ENCODE measurements at places on chromosomes 2 and 18. TPM values are rescaled to one million over a fixed set of nuclear protein-coding genes. Genes with fewer than 3 reads are reported as not detected.

- no peak for DNase-seq
Measured at GRCh38 chr2:99398303-99398702, 61.1 kb downstream of the EIF5B start.

FAP gene
- 96.7 TPM for polyA plus RNA-seq

CCBE1 gene
- polyA plus RNA-seq, result 5.0 TPM

DNA sequence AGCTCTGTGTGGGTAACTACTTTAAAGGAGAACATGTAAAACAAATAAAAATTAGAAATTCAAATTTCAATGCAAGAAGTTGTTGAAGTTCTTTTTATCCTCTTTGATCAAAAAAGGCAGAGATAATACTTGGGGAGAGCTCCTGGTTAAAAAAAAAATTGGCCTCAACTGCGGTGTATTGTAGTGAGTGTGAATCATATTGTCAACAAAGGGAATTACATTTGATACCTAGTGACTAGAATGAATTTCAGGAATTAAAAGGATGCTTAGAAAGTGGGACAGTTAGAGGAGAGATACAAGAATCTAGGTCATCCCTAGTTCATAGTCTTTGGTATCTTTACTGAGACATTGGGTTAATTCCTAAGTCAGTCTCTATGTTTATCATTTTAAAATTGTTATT, 473.0 kb downstream of the CCDC85A start:
- DNase-seq, result no peak

DNA sequence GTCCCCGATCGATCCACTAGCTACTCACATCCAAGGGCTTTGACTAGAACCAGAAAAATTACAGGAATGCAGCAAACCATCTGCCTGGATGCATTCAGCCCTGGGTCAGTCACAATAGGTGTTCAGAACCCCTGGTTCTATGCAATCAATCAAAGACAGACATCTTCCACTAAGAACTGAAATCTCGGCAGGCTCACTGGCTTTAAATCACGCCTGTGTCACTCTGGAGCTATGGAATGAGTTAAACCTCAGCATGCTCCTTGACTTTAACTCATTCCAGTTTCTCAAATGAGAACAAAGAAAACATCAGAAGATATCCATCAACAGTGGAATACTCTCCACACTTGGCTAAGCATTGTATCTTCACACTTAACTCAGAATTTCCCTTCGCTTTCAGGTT, 68.1 kb upstream of the SPTBN1 start:
- no peak for DNase-seq

GRCh38 chr2:128162266-128162665, 71.3 kb downstream of the UGGT1 start:
- DNase-seq, result no peak

DNA sequence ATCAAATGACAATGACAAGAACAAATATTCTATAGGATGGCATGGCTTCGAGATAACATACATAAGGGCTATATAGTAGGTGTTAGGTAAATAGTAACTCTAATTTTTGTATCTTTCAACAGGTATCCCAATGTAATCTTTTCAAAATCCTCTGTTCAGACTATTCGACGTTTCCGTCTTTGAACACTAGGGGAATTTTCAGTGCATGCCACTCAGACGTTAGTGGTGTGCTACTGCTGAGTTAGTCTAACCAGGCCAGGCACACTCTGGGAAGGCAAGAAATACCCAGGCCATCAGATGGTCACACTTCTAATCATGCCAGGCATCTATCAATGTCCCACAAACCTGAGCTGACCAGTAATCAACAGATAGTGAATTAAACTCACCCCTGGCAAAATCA, 14.6 kb upstream of the CREG2 start:
- DNase-seq, result no peak

DNA sequence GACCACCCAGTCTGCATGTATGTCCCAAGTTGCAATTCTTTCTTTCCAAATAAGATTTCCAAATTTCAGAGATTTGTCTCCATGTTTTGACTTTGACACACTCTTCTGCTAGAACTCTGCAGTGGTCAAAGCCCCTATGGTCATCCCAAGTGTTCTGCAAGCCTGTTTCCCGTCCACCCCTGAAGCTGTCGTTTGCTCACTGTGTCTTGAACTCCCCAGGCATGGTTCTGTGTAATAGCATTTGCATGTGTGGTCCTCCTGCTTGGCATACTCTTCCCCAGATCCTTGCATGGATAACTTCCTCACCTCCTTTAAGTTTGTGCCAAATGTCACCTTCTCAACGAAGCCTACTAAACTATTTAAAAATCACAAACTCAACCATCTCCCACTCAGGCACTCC, 3.9 kb upstream of the MTLN start:
- DNase-seq, result no peak

DNA sequence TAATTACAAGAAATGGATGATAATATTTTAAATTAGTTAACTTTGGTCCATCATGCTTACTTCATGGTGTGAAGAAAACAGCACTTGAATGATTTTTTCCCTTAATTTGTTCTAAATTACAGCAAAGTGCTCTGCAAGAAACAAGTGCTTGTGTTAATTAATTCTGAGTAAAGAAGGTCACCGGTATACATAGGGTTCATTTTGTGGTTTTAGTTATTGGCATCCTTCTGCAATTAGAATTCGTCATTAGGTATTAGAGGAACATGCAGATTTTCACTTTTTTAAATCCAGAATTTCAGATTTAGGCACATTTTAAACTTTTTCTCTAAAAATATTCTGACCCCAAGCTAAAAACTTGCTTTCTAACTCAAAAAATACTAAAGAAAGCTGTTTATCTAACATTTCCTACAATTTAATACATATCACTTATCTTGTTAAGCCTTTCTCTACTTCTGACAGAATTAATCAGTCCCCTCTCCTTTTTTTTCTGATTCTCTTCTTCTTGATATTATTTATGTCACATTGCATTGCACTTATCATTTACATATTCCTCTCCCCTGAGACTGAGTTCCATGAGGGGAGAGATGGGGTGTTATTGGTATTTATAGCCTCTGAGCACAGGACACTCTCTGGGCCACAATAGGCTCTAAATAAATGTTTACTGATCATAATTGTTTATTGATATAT, 129.2 kb downstream of the PLA2R1 start:
- no peak for DNase-seq

DNA sequence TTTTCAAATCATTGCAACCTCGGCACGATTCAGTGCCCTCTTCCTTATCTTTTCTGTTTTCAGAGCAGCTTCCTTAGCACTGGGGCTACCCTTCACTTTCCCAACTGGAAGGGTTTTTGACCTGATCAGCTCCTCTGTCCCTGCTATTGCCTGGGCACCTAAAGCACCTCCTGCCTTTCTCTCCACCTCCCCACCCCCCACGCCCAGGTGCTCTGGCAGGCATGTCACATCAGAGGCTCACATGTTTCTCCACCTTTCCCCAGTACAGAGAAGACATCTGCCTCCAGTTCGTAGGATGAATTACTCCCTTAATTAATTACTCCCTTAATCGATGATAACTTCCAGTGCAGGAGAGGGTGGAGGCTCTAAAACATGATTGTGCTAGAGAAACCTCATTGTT, 88.7 kb upstream of the LCLAT1 start:
- DNase-seq, result no peak

AFG3L2 gene
- polyA plus RNA-seq, result 46.1 TPM

- DNase-seq, result peak; percentile 69
Measured at GRCh38 chr18:50559752-50560680, at the start of gene MAPK4. MAPK4 (plus strand) TSS chr18:50560087; CDS start chr18:50663959, 103,872 bp downstream.

GRCh38 chr18:25066516-25066915, 285.4 kb downstream of the ZNF521 start:
- DNase-seq, result peak; percentile 38

PSD4 gene
- polyA plus RNA-seq, result 1.4 TPM

UGT1A5 gene
- polyA plus RNA-seq, result not detected

DNA sequence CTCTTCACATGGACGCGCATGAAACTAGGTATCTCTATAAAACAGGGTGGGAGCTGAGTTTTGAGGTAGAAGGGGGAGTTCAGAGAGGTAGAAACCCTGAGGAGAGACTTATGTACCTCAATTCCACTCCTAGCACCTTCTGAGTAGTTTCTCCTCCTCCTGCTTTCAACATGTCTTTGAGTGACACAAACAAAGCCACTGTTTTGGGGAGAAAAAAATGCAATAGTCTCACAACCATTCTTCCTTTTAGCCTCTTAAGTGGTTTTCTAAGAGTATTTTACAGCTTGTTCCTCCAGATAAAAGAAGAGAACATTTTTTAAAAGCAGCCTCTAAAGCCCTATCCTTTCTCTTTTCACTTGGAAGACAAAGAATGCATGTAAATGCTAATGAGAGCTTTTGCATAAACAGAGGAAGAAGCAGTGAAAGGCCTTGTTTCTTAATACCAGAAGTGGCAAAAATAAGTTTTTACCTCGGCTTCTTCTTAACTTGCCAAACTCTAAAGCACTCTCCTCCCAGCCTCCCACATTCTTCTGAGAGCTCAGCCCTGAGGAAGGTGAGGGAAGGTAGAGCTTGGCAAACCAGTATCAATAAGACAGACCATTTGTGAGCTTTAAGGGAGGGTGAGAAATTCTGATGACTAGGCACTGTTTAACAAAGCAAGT, 1304.4 kb upstream of the ACVR2A start:
- no peak for DNase-seq

DNA sequence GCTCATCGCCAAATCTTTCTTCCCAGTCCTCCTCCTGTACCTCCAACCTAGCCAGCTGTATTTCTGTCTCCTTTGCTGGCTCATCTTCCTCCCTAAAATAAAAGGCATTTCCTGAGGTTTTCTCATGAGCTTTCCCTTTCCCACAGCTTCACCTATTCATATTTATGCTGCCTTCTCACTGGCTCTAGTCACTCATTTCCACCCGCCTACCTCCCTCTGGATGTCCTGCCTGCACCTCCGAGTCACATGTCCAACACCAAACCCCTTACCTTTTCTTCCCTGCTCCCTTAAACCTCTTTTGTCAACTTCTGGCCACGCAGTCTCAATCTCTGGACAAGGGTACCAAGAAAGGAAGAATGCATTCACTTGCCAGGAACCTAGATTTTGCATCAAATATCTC, 2.8 kb downstream of the EIF2AK3 start:
- DNase-seq, result no peak

GRCh38 chr2:173187941-173188788, 112.5 kb downstream of the MAP3K20 start:
- DNase-seq, result no peak

NT5DC4 gene
- not detected for polyA plus RNA-seq

DNA sequence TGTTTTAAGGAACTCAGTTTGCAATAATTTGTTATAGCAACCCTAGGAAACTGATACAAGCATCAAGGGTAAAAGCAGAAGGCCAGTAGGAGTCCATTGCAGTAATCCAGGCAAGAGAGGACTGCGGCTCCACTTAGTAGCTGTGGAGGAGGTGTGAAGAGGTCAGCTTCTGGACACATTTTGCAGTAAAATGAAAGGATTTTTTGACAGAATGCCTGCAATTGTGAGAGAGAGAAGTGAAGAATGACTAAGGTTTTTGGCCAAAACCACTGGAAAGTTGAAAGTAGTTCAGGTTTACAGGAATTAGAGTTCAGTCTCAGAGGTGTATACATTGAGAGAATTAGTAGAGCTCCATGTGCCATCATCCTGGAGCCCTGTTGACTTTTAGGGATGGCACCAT, 129.5 kb downstream of the RHBDD1 start:
- DNase-seq, result no peak

DNA sequence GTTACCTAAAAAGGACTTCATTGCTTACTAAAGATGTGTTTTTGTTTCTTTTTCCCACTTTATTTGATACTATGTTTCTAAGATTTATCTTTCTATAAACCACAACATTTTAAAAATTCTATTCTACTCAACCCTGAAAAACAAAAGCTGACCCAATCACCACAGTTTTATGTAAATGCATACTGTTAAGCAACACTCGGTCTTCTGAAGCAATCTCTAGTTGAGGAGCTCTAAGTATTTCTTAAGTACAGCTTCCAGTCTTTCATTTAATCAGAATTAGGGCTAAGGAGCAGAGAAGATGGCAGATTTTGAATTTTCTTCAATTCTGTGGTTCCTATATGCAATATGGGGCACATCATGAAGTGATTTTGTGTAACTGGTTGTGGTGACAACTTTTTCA, 72.2 kb upstream of the SLC4A10 start:
- no peak for DNase-seq

DNA sequence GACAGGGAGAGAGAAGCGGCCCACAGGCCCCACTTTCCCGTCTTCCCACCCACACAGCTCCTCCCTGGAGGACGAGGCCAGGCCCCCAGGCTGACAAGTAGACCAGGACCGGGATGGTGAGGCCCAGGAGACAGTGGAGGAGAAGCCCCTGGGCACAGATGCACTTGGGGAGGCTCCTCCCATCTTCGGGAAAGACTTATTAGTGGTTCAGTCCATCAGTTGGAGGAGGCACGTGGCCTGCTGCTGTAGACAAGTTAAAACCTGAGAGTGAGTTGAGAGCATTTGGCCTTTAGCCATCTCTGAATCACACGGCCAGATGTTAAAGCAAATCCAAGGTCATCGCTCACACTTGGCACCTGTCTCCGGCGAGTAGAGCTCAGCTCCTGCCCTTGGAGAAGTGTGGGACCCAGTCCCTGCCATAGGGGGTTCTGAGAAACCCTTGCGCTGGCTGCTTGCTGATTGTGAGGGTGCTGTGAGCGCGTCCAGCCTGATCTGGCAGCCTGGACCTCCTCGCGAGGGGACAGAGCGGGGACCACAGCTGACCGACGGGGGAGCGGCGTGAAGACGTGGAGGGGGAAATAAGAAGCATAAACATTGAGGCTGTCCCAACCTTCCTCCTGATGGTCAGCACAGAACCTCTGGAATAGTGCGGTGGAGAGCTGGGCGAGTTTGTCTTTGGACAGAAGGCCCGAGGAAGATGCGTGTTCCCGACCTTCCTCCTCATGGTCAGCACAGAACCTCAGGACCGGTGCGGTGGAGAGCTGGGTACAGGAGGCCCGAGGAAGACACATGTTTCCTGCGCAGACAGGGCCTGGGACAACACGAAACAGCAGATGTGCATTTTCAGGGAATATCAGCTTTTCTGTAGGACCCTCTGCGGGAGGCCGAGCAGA, 24.7 kb upstream of the ALLC start:
- DNase-seq, result peak; percentile 41

DNA sequence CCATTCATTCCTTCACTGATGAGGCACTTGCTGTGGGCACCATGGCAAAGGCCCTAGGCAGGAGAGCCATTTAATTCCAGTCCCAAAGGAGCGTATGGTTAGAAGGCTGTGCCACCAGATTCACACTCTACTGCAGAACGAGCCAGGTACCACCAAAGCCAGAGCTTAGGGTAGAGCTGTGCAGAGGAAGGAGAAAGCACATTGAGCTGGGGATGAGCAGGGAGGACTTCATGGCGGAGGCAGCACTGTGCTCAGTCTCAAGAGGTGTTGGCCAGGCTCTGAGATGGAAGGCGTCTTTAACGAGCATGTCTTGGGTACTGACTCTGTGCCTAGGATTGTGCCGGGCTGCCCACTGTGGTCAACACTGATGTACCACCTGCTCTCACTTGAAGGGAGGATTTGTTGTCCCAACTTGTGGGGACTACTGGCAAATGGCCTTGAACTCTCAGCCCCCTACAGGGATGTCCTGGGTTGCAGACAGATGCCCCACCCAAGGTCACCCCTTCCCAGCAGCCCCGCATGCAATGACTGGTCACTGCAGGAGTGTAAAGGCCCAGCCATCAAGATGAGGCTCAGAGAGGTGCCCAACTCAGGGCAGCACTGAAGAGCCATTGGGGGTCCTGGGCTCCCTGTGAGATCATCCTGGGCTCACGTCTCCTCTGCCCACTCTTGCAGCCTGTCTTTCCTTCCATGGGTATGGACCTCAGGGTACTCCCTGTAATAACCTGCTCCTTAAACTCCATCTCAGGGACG, 251.4 kb downstream of the GLI2 start:
- DNase-seq, result no peak

GRCh38 chr2:84939426-84940087, 31.4 kb upstream of the KCMF1 start:
- no peak for DNase-seq
